ENCODE measurements at places on chromosomes 7 and 10.
A peak's percentile ranks its signal among the peaks of the same experiment; 100 is the strongest.

DNA sequence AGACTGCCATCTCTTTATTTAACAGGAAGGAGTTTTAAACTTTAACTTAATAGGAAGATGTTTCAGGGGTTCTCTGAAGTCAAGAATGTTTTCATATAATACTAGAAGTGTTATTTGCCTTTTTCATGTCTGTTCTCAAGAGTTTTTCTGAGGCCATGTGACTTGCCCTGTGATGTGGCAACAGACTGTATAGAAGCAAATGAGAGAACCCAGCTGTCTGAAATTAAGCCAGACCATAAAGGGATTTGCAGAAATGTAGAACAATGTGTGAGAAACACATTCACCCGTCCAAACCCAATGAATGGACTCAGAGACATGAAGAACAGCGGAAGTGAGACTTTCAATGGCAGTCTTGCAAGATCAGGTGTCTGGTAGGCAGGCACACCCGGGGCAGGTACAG is 23.8 kb downstream of the MAPK8 start:
- no peak for DNase-seq

DNA sequence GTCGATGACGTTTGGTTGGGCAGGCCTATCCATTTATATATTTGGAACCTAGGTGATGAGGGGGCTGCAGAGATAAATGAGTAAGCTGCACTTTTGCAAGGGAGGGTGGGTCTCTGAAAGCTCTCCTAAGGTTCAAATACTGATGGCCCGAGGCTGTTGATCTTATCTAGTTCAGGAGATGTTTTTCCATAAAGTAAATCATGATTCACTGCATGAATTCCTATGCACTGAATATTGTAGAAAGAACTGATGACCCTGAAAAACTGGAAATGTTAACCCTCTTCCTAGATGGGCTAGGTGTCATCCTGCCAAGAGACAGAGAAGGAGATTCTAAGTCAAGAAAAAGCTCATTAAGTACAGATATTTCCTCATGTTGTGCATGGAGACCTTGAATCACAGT is 459.9 kb downstream of the PLXNA4 start:
- DNase-seq, result no peak

DNA sequence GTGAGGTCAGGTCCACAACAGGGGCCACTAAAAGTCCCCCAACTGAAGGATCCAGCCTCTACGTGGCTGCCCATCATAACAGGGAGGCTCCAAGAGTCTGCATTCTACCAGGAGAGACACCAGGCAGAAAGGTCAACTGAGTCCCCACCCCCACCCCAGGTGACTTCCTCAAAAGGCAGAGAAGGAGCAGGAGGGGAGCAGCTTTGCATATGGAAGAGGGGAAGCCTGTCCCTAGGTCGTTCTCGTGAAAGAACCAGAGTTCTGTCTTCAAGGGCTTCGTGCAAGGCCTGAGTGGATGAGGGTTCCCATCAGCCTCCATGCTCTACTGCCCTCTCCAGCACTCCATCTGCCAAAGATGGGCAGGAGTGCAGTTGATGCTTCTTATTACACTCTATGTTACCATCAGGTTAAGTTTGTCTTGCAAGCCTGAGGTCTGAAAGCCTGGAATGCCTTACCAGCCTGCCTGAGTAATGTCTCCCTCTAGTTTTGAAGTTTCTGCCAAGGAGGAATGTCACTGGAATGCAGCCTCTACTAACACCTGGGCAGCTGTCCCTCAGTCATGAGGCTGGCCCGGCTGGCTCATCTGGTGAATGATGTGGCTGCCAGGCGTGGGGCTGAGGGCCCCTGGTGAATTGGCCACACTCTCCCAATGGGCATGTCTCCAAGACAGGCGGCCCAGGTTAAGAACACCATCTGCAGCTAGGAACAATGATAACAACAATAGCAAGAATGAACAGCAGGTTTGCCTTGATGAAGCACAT is 54.3 kb upstream of the SMNDC1 start:
- no peak for DNase-seq

DNA sequence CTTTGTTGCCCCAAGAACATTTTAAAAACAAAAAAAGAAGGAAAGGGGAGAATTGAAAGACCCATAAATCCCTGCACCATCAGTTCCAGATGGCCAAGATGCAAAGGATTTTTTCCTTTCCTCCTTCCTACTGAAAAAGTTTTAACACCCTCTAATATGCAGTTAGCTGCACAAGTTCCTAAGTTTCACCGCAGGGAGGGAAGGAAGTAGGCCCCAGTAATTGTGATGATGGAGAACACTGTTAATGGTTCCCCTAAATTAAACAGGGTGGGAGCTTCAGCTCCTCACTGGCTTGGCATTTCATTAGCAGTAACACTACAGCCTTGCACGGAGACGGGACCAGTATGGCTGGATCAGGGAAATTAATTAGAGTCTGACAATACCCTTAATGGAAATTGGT is 63.7 kb upstream of the PPIF start:
- no peak for DNase-seq

DNA sequence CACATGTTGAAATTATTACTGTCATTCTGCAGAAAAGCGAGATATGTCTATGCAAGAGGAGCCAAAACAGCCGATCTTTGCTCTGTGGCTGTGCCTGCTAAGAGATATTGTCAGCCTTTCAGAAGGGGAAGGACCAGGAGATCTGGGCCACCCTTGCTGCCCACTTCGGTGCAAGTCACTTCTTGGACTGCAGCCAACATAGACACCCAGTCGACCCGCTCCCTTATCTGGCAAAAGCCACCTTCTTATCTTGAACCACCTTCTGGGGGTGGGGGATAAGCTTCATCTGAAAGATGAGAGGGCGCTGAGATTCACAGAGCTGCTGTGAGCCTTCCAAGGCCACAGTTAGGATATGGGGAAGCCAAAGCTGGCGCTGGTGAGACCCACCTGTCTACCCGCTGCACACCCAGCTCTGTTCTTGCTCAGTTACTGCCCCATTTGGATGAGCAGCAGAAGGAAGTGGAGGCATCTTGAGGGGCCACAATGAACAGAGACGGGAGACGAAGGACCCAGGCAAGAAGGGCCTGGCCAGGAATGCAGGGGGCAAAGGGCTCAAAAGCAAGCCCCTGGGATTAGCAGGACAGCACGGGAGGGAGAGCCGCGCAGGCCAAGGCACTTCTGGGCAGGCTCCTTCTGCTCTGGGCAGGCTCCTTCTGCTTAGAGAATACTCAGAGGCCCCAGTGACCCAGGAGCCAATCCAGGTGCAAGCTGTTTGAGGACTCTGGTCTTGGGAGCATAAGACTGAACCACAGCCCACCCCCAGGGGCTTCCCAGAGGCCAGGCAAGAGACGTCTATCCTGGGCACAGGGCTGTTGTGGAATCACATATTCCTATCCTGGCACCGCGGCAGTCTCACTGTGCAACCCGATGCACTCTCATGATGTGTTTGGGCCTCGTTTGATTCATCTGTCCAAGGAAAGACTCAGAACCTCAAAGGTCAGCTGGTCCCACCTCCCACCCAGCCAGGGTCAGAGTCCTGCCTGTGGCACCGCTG is 38.4 kb upstream of the NPFFR1 start:
- no peak for DNase-seq

- peak; percentile 2 for DNase-seq
Measured at GRCh38 chr10:5502571-5503476, 3.5 kb upstream of the CALML5 start.

- peak; percentile 59 for DNase-seq
Measured at GRCh38 chr10:3805791-3806461, 20.9 kb upstream of the KLF6 start.

DNA sequence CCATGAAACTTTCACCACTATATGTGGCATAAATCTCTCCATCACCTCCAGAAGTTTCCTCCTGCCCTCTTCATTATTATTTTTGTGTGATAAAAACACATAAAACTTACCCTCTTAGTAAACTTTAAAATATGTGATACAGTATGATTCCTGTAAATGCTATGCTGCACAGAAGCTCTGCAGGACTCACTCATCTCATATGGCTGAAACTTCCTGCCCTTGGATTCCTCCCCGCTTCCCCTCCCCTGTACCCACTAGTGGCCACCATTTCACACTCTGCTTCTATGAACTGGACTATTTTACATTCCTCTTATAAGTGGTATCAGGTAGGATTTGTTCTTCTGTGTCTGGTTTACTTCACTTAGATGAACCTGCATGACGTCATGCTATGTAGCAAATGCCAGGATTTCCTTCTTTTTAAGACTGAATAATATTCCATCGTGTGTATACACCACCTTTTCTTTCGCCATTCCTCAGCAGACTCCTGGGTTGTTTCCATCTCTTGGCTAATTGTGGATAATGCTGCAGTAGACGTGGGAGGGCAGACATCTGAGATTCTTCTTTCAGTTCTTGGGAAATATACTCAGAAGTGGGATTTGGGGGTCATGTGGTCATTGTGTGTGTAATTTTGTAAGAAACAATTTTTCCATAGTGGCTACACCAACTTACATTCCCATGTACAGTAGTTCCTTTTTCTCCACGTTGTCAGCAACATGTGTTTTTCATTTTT is 335.2 kb downstream of the SDK1 start:
- DNase-seq, result no peak

- no peak for DNase-seq
Measured at GRCh38 chr7:122298618-122299017, 5.9 kb downstream of the FEZF1 start.

- no peak for DNase-seq
Measured at GRCh38 chr7:120550494-120551048, 277.6 kb downstream of the KCND2 start.

- no peak for DNase-seq
Measured at GRCh38 chr10:6383096-6383812, 180.5 kb downstream of the PFKFB3 start.

GRCh38 chr10:23345861-23346260 is 1.3 kb upstream of the C10orf67 start:
- DNase-seq, result no peak

- no peak for DNase-seq
Measured at GRCh38 chr10:78775891-78776290, 292.9 kb upstream of the ZMIZ1 start.

DNA sequence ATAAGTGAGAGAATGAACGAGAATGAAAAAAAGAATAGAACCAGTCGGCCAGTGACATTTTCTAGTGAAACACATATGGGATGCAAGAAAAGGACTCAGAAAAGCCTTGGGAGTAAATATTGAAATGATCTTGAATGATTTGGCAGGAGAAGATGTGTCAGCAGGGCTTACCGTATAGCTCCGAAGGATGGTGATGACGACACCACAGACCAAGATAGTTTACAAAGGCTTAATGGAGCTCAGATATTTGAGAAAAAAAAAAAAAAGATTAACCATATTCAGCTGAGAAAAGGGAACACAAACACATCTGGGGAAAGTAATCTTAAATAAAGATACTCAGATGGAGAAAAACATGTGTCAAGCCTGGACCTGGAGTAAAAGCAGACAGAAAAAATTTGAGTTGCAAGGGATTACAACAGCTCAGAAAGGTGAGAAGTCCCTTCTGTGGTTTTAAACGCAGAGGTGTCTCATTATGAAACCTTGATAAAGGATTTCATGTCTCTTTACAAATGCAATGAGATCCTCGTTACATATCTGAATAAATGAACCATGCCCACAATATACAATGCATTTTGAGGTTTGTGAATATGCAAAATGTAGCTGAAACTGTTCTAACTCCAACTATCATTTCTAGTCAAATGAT is 36.0 kb downstream of the DNAJB9 start:
- DNase-seq, result no peak

- no peak for DNase-seq
Measured at GRCh38 chr10:91422915-91423314, 12.8 kb downstream of the HECTD2 start.

- DNase-seq, result no peak
Measured at GRCh38 chr7:87498893-87499292, 23.4 kb upstream of the ABCB4 start.

DNA sequence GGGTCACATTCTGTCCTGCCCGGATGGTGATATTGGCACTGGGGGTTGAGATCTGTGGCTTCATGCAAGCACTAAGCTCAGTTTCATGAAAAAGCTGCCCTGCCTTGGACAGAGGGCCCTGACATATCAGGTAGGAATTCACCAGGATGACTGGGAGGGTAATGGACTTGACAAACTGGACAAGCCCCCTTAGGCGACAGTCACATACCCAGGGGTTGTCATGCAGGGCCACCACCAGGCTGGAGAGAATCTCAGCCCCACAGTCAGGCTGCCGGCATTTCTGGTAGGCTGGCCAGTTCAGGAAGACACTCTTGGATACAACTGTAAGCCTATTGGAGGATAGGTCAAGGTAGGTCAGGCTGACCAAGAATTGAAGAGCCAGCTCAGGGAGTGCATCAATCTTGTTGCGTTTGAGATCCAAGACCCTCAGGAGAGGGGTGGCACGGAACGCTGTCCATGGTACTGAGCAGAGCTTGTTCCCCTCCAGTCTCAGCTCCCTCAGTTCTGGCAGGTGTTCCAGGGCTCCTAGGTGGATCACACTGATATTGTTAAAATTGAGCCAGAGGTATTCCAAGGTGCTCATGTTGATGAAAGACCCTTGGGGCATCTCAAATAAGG is 824 bp downstream of the LRIT2 start:
- DNase-seq, result no peak

GRCh38 chr10:113897693-113898618 is 43.5 kb downstream of the NHLRC2 start:
- DNase-seq, result no peak

DNA sequence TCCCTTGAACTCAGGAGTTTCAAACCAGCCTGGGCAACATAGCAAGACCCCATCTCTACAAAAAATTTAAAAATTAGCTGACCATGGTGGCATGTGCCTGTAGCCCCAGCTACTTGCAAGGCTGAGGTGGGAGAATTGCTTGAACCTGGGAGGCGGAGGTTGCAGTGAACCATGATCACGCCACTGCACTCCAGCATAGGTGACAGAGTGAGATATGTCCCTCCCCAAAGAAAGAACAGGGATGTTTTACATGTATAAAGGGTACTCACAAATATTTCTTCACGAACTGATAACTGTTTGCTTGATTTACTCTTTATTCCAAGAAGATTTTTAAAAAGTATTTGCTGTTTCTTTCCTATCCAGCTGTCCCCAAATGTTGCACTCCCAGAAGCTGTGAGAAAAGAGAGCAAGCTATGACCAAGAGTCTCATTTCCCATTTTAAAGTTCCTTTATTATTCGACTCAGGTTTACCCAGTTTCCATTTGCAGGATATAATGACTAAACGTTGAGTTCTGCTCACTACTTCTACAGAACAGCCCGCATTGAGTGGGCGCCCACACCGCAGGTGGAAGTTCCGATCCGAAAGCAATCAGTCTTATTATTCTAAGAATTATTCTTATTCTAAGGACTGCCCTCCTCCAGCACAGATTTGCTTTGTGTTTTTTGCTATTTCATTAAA is 90.7 kb downstream of the APBB1IP start:
- DNase-seq, result no peak

DNA sequence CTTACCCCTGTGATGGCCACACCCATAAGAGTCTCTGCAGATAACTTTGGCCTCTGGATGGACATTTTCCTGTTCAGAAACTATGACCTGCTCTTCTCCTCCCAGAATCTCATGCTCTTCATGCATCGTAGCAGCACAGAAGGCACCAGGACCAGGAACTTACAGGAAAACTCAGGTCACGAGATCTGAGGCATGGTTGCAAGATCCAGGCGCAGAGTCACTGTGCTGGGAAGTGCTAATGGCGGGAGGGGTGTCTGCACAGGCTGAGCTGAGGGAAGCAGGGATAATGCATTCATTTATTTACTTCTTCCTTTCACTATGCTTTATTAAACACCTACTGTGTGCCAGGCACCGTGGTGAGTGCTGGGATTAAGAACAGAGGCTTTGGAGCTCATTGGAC is 48.2 kb upstream of the LOXL4 start:
- DNase-seq, result no peak

- DNase-seq, result no peak
Measured at GRCh38 chr10:49050906-49051305, 64.4 kb downstream of the VSTM4 start.

- no peak for DNase-seq
Measured at GRCh38 chr10:88198023-88198422, 334.6 kb downstream of the PTEN start.

GRCh38 chr7:107111196-107111595 is 57.6 kb upstream of the HBP1 start:
- no peak for DNase-seq

Measured in left hindlimb (tissue), 1 donor.